Heart left ventricle (tissue), 16 donors: ENCODE measurements at places on chromosomes 16 and 17. TPM values are rescaled to one million over a fixed set of nuclear protein-coding genes. Genes with fewer than 3 reads are reported as not detected.

- no peaks in the 10 kb centered on the region for H3K4me1 ChIP-seq
- H3K36me3 ChIP-seq = no peaks in the 10 kb centered on the region
- DNase-seq = no peak
- peaks cover 13% of the 10 kb centered on the region for H3K27me3 ChIP-seq
- no peak overlapping the region for H3K4me3 ChIP-seq
Observed at GRCh38 chr17:16527298-16527697, 35.3 kb upstream of the LRRC75A start.

DNA sequence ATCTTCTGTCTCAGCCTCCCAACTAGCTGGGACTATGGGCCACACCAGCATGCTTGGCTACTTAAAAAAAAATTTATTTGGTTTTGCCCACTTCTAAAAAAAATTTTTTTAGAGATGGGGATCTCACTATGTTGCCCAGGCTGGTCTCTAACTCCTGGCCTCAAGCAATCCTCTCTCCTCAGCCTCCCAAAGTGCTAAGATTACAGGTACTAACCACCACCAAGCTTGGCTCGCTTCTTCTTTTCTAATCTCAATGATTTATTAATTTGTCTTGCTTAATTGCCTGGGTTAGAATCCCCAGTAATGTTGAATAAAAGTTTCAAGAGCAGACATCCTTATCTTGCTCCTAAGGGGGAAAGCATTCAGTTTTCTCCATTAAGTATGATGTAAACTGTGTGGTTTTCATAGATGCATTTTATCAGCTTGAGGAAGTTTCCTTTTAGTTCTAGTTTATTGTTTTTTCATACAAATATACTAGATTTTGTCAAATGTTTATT is 65.8 kb upstream of the NACA2 start:
- DNase-seq = no peak
- no peaks in the 10 kb centered on the region for H3K4me1 ChIP-seq
- no peaks in the 10 kb centered on the region for H3K36me3 ChIP-seq

- no peak for DNase-seq
- H3K27ac ChIP-seq = no peak overlapping the region
- H3K4me3 ChIP-seq = no peak overlapping the region
- H3K27me3 ChIP-seq = no peaks in the 10 kb centered on the region
Observed at GRCh38 chr17:37698132-37698910, 46.5 kb downstream of the HNF1B start.

Gene TSNAXIP1
- 0.30 TPM for total RNA-seq

Gene EPX
- total RNA-seq = not detected

Gene KRTAP9-8
- total RNA-seq = not detected

DNA sequence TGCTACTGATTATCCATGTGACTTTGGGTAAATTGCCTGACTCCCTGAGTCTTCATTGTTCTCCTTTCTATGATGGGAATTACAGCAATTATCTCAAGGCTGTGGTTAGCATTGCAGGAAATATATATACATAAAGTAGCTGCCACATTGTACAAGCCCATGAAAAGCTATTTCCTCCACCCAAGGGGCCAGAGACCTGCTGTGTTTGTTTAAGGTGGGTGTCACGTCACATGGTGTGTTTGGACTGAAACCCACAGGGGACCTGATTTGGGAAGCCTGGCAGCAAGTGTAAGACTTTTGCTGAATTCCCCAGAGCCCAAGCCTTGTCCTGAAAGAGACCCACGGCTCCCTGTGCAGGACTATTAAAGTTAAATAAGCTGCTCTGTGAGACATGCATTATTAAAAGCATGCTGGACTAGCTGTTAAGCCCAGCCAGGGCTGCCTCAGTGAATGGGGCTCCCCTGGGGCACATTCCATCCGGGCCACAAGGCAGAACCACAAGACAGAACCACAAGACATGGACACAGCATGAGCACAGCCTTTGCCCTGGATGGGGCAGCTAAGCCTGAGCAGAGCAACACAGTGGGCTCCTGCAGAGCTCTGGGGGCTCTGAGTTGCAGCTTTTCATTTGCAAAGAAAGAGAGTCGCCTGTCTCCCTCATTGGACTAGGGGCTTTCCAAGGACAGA is 148.9 kb downstream of the SPACA3 start:
- H3K27me3 ChIP-seq = no peaks in the 10 kb centered on the region
- no peak overlapping the region for H3K4me3 ChIP-seq
- H3K4me1 ChIP-seq = no peaks in the 10 kb centered on the region
- no peak overlapping the region for H3K27ac ChIP-seq
- no peaks in the 10 kb centered on the region for H3K36me3 ChIP-seq

DNA sequence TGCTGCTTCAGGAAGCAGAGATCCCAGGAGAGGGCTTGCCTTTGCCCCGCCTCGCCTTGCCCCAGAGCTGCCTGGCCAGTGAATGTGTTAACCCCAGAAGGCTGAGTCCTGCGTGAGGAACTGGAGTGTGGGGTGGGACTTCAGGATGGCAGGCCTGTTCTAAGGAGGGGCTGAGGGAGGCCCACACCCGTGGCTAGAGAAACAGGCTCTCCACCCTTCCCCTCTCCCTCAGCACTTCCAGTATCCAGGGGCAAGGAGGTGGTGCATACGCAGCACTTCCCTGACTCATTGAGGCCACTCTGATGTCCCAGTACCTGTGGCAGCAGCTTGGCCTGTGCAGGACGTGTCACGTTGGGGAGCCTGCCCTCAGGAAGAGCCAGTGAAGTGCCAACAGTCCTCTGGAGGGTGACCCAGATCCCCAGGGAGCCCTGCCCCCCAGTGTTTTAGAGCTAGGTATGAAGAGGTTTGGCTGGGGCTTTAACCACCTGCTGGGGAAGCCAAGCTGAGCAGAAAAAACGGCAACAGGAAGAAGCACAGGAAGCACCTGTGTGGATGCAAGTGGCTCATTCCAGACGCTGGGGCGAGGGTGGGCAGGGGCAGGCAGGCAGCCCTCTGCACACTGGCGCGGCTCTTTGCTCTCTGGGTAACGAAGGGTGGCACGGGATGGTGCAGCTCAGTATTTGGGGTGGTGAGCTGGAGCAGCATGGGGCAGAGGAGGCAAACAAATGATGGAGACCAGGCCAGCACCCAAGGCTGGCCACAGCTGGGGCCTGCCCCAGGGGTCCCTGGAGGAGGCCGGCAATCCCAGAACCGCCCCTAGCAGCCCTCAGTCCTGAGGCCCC is 14.7 kb upstream of the CTCF start:
- peaks cover 60% of the 10 kb centered on the region for H3K36me3 ChIP-seq
- H3K27me3 ChIP-seq = no peaks in the 10 kb centered on the region
- H3K4me3 ChIP-seq = no peak overlapping the region
- no peak for DNase-seq
- peaks cover 6% of the 10 kb centered on the region for H3K4me1 ChIP-seq

Gene LGALS9B
- total RNA-seq = not detected
